ENCODE measurements at places on chromosomes 4 and X.

GRCh38 chrX:42463706-42464490 is 314.1 kb downstream of the PPP1R2C start:
- DNase-seq = no peak

DNA sequence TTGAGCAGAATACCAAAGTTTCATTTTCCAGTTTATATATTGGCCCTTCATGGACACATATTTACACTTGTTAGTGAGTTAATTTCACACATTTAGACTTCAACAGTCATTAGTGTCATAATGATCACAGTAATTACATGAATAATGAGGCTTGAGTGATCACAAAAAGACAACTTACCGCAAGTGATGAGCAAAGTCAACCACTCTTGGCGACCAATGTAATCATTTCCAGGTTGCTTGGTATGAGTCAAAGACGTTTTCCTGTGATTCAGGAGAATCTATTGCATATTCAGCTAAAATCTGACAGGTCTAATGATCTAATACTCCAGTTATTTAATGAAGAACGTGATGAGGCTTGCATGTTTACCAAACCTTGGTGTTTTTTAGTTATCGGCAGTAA is 407.9 kb upstream of the TENM3 start:
- DNase-seq = no peak

- no peak for DNase-seq
Observed at GRCh38 chr4:137660211-137660610, 127.9 kb upstream of the PCDH18 start.

DNA sequence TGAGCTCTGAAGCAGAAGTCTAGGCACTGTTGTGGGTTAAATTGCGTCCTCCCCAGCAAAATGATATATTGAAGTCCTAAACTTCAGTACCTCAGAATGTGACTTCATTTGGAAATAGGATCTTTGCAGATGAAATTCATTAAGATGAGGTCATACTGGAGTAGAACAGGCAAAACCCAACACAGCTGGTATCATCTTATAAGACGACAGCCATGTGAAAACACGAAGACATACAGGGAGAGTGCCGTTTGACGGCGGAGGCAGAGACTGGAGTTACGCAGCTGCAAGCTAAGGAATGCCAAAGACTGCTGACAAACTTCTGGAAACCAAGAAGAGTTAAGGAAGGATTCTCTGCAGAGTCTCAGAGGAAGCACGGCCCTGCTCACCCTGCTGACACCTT is 241.5 kb downstream of the MAML3 start:
- no peak for DNase-seq

GRCh38 chr4:53147197-53147596 is 218.7 kb downstream of the SCFD2 start:
- DNase-seq = no peak

DNA sequence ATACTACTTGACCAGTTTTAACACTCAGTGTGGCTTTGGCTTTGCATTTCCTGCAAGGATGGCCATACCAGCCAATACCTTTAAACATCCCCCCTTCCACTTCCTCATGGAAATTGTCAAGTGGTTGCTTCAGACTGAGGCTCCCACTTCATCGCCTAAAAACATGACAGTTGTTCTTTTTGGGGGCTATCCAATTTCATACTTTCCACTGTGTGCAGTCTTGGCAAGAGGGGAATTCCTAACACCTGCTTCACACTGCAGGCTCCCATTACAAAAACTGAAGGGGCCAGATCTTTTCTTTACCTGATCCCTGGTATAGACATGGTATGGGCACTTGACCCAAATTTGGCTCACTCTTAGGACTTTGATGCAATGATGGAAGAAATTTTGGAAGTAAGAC is 28.5 kb upstream of the TSR2 start:
- DNase-seq = no peak

DNA sequence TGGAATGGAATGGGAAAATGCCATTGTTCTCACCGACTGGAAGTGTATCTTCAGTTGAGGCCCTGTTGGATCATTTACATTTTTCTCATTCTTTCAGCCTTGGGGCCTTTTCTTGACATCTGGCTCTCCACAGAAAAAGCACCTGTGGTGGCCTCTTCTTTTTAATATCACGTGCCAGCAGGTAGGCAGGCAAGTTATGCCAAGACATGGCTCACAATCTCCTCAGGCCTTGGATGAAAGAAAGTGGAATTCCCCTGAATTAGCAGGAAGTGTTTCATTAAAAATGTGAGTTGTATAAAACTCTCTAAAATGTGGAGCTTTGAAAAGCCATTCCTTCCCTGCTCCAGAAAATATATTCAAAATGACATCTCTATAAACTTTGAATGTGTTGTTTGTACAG is 122.1 kb downstream of the FRAS1 start:
- no peak for DNase-seq

GRCh38 chrX:57587607-57588006 is 4.2 kb upstream of the ZXDB start:
- no peak for DNase-seq

DNA sequence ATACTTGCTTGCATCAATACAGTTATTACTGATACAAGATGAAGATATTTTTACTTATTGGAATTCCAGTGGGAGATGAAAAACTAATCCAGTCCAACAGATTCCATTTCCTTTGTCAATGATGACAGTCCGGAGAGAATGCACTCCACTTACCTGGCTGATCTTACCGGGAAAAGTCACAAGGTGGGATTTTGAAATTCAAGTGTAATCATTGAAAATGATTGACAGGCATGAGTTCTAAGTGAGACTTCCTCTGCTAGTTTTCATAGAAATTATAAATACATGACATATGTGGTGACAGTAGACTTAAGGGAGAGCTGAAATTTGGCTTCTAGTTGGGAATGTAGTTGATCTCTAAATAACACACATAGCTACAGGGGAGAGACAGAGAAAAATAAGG is 859.9 kb downstream of the FAT4 start:
- no peak for DNase-seq

DNA sequence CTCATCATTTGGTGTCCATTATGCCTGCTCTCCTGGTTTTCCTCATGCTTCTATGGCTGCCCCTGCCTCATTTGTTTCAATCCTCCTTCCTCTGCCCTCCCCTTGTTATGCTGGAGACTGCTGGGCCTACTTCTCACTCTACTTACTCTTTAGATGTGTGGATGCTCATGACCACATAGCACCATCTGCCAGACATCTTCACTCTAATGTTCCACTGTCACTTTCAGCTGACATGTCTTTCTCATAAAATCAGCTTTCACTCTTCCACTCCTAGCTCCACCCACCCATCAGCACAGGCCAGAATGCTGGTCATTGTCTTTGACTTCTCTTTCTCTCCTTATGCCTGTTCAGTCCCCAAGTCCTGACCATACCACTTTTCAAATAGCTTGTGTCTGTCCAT is 86.8 kb downstream of the REPS2 start:
- DNase-seq = no peak

- no peak for DNase-seq
Observed at GRCh38 chr4:3648195-3648594, 116.0 kb upstream of the LRPAP1 start.

DNA sequence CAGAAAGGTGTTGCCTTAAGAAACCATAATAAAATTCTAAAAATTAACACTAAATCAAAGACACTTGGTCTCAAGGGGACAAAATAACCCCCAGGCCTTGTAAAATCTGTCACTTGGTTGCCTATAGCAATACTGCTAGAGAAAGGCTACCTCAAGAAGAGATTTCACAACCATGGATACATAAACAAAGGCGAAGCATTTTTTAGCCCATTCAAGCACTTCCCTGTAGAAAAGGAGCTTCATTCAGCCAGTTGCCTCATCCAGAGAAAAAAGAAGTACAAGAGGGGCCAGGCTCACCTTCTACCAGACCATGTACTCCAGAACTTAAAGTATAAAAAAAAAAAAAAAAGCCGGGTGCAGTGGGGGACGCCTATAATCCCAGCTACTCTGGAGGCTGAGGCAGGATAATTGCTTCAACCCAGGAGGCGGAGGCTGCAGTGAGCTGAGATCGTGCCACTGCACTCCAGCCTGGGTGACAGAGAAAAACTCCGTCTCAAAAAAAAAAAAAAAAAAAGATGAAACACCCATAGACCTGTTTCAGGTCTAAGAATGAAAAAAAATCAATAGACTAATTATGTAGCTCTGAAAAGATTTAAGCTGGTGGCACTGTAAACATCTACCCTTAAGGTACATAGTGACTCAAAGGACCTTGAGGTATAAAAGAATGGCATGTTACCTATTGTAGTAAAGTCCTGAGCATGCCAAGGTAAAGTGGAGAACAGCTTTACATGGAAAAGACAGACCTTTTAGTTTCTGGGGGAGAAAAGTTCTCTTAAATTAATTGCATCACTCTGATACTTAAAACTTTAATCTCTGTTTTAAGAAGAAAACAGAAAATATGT is 18.0 kb downstream of the RUFY3 start:
- peak; percentile 13 for DNase-seq

GRCh38 chr4:126850286-126850685 is 782.5 kb upstream of the INTU start:
- DNase-seq = no peak

DNA sequence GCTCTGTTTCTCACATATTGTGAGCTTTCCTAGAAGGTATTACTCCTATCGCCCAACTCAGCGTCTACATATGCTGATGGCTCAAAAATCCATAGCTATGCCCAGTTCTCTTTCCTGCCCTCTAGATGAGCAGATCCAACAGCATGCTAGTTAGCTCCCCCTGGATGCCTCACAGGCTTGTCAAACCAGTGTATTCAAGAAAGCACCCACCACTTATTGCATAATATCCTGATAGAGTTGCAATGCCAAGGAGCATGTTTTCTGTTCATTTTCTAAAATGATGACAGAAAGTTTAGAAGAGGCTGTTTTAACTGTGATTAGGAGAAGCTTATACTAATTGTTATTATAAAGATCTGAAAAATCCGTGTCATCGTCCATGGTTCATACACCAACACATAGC is 1.9 kb upstream of the PACRGL start:
- no peak for DNase-seq

DNA sequence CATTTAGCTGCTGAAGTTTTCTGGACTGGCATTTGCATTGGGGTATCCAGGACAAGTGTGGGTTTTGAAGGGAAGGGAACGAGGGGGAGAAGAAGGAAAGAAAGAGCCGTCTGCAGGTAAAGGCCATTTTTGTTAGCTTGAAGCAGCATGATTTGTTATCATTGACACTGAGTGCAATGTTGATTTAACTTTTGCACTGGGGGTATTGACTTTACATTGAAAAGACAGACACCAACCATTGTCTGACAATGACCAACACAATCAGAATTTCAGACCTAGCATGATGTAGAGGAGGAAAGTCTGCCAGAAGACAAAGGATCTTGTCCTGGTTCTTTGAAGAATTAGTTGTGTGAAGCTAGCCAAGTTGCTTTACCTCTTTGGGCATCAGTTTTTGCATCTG is 39.6 kb upstream of the IGFBP7 start:
- peak; percentile 57 for DNase-seq

DNA sequence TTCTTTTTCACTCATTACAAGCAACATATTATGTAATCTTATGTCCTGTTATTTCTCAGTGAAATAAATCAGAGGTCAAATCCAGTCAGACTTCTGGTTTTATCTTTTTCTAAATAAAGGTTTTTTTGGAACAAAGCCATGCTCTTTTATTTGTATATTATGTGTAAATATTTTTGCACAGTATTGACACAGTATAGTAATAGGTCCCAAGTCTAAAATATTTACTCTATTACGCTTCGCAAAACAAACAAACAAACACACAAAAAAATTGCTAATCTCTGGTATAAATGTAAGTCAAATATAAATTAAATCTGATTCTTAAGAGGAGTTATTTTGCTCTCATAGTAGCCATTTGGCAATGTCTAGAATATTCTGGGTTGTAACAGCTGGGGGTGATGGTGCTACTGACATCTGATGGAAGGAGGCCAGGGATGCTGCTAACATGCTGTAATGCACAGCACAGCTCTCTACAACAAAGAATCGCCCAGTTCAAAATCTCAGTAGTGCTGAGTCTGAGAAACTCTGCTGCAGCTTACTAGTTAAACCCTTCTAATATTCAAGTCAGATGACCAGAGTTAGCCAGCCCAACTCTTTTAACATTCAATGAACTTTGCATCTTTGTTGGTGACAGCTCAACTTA is 602.1 kb downstream of the RAB28 start:
- no peak for DNase-seq

GRCh38 chr4:165505958-165506837 is 127.4 kb downstream of the CPE start:
- DNase-seq = peak; percentile 69

- peak; percentile 86 for DNase-seq
Observed at GRCh38 chr4:4640692-4641091, 98.8 kb upstream of the STX18 start.

GRCh38 chr4:102572452-102572851 is 71.3 kb downstream of the NFKB1 start:
- DNase-seq = no peak

- DNase-seq = no peak
Observed at GRCh38 chr4:32022071-32022470, 1301.9 kb downstream of the PCDH7 start.

DNA sequence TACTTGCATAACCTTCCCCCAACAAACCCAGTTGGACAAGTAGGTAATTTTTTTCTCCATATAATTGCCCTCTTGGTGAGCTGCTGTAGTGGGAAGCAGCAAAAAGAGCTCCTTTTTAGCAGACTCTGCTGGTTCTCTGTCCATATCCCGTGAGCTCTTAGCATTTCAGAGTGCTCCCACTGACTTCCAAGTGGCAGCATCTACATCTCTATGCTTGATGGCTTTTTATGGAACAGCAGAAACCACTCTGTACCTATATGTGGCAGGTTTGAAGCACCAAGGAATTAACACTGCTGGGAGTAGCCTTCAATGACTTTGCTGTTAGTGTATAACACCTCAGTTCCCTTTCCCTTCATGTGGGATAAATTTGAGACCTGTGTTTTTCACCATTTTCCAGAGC is 168.4 kb upstream of the NHS start:
- DNase-seq = no peak

- DNase-seq = no peak
Observed at GRCh38 chr4:121464854-121465253, 84.0 kb upstream of the QRFPR start.

- DNase-seq = peak; percentile 52
Observed at GRCh38 chr4:159946983-159947615, 844.2 kb downstream of the RAPGEF2 start.

- no peak for DNase-seq
Observed at GRCh38 chr4:187666697-187667494, 328.7 kb upstream of the ZFP42 start.

- no peak for DNase-seq
Observed at GRCh38 chrX:152206426-152206825, 68.0 kb upstream of the MAGEA10 start.

- DNase-seq = peak; percentile 31
Observed at GRCh38 chrX:69222103-69223090, 57.1 kb upstream of the PJA1 start.

- DNase-seq = peak; percentile 61
Observed at GRCh38 chr4:121736735-121737351, 28.1 kb downstream of the SMIM43 start.

All from HepG2 (cell line).